GM06990 (cell line): ENCODE measurements at places on chromosomes 6 and 20.

GRCh38 chr6:16033214-16033613 is 95.7 kb upstream of the MYLIP start:
- DNase-seq, result no peak

DNA sequence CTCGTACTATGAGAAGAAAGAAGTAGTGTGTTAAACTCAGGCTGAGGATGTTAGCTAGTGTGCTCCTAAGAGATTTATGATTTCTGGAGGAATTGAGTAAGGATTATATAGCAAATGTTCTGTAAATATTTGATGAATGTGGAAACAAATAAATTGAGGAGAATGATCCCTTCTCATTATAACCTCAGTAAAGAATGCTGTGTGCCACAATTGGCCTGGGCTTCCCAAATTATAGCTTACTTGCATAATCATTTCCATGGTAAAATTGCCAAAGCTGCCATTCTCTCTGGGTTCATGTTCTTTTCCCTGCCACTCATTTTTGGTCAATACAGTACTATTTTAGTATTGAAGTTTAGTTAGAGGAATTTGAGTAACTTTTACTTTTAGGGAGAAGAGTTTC is 128.5 kb downstream of the FLRT3 start:
- DNase-seq, result no peak

DNA sequence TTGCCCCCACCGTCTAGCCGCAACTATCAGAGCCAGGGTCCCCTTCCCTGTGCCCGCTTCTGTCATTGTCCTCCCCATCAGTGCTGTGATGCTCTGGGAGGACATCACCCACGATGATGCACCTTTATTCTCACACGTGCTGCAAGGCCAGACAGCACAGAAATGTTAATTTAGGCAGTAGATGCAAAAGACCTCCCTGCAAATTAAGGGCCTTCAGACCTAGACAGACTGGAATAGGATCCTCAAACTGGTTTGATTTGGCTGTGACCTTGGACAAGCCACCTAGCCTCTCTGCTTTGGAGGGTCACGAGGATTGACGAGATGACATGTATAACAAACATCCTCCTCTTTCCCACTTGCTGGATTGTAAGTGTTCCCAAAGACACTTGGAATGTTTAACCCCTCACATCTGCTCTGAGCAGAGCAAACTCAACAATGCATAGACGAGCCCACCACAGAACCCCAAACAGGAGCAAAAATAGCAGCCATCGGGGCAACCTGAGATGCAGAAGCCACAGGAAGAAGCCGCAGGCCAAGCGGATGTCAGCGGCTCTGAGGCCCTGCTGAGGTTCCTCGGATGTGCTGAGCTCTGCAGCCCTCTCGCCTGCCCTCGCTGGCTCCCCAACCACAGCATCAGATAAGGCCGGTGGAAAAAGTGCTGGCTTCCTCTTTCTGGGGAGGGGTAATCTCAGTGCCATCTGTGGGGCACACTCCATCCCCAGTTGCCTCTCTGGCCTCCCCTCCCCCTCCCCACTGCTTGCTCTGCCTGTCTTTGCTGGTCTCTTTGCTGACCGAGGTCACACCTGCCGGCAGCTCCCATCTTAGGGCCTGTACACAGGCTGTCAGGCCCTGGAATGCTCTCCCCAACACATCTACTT is 35.3 kb downstream of the TOX2 start:
- DNase-seq, result peak; percentile 78

GRCh38 chr6:169028343-169028742 is 225.3 kb downstream of the THBS2 start:
- no peak for DNase-seq

DNA sequence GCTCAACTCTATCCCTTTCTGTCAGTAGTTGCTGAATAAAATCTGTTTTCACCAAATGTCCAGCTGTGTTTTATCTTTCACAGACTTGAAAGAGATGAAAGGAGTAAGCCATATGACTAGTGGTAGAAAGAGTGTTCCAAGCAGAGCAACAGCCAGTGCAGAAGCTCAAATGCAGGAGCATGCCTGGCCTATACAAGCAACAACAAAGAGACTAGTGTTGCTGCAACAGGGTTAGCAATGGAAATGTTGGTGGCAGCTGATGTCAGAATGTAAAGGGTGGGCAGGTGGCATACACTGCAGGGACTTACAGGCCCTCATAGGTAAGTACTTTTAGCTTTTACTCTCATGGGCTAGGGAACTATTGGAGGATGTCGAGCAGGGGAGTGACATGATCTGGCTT is 5.2 kb upstream of the HINT3 start:
- no peak for DNase-seq

- DNase-seq, result no peak
Observed at GRCh38 chr20:44309763-44310663, 989 bp downstream of the FITM2 start.

GRCh38 chr20:56788041-56788670 is 159.1 kb downstream of the TFAP2C start:
- DNase-seq, result no peak

DNA sequence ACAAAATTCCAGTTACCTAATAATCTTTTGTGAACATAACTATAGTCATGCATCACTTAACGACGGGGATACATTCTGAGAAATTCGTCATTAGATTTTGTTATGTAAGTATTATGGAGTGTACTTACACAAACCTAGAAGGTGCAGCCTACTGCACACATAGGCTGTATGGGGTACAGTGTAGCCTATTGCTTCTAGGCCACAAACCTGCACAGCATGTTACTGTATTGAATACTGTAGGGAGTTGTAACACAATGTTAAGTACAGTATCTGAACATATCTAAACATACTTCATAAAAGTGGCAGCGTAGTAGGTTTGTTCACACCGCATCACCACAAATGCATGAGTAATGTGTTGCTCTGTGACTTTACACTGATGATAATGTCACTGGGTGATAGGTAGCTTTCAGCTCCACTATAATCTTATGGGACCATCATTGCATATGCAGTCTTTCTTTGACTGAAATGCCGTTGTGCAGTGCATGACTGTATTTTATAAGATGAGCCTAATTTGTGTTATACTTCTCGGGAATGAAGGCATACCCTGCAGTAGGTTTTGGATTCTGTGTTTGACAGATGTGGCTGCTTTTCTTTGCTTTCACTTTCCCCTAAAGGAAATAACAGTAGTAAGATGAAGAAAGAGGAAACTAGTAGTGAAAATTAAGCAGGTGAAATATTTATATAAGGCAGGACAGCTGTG is 365.6 kb downstream of the FARS2 start:
- no peak for DNase-seq

DNA sequence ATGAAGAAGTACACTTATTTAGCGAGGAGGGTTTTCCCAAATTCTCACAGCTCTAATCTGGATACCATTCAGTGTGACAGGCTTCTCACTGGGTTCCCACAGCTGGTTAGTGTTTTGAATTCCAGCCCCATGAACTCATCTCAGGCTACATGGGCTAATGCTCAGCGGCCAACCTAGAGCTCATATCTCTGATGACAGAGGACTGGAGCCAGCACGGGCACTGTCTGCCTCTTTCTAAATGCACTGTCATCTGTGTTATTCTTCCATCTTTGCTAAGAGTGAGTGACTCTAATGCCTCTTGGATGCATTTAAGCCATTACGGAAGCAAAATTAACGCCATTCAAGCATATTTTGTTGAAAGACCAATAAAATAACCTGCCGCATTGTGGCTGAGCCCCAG is 308.9 kb upstream of the JAG1 start:
- DNase-seq, result no peak

DNA sequence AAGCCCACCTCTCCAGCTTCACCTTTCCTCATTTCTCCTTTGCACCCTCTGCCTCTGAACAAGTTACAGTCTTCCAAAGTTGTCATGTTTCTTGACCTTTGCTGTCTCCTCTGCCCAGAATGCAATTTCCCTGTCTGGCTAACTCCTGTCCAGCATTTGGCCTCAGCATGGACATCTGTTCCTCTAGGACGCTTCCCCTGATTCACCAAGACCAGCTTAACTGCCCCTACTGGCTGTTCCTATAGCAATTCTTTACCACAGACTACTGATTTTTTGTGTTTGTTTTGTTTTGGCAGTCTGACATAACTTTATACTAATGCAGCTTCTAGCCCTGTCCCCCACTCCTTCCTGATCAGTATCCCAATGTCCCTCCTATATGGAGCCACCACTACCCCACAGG is 13.4 kb downstream of the GNL1 start:
- no peak for DNase-seq

GRCh38 chr6:80464901-80465300 is 358.4 kb downstream of the BCKDHB start:
- no peak for DNase-seq
